ENCODE measurements at places on chromosomes 6 and 20. TPM values are rescaled to one million over a fixed set of nuclear protein-coding genes. Genes with fewer than 3 reads are reported as not detected.

Gene RNF144B
- total RNA-seq, result 5.2 TPM

Gene ERVFRD-1
- not detected for total RNA-seq

Gene TMEM244
- total RNA-seq, result not detected

- no peak for DNase-seq
- no peaks in the 10 kb centered on the region for H3K27me3 ChIP-seq
- H3K4me1 ChIP-seq, result no peaks in the 10 kb centered on the region
- no peak overlapping the region for H3K4me3 ChIP-seq
Observed at GRCh38 chr6:104640150-104640700, 219.5 kb downstream of the HACE1 start.

GRCh38 chr6:62914530-62914929, 296.7 kb upstream of the FKBP1C start:
- no peak for DNase-seq
- H3K27me3 ChIP-seq, result no peaks in the 10 kb centered on the region
- no peaks in the 10 kb centered on the region for H3K36me3 ChIP-seq
- H3K27ac ChIP-seq, result no peak overlapping the region
- H3K4me1 ChIP-seq, result no peaks in the 10 kb centered on the region

DNA sequence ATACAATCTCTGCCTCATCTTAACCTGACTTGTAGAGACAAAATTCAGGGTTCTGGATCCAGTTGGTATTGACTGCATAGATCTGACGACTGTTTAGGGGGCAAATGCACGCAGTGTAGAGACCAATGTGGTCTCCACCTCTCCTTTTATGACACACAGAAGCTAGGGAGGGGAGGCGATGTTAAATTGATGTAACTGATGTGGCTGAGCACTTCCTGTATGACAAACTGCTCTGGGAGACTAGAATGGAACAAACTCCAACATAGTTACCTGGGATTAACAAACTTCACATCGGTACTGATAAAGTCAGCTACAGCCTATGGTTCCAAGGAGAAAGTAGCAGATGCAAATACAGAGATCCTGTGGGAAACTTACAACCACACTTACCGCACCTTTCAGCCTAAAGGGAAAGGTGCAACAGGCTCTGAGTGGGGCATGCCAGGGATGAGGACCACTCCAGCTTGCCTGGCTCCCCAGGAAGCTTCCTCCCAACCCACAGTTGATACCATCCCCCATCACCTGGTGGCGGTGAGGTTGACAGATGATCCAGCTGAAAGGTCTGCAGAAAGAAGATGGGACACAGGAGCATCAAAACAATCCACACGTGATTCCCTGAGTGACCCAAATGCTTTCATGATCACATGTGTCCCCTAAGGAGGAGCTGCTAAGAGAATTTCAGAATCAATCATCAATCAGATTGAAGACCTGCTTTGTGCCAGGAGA, 60.6 kb upstream of the MRPS10 start:
- no peak for DNase-seq
- H3K4me1 ChIP-seq, result peaks cover 73% of the 10 kb centered on the region
- no peak overlapping the region for H3K4me3 ChIP-seq
- no peaks in the 10 kb centered on the region for H3K36me3 ChIP-seq
- peak overlapping the region; percentile 76 for H3K27ac ChIP-seq
- H3K27me3 ChIP-seq, result no peaks in the 10 kb centered on the region

- H3K4me1 ChIP-seq, result no peaks in the 10 kb centered on the region
- no peak overlapping the region for H3K27ac ChIP-seq
- no peaks in the 10 kb centered on the region for H3K27me3 ChIP-seq
- DNase-seq, result no peak
- H3K36me3 ChIP-seq, result no peaks in the 10 kb centered on the region
Observed at GRCh38 chr20:55166063-55166462, 690.7 kb downstream of the DOK5 start.

DNA sequence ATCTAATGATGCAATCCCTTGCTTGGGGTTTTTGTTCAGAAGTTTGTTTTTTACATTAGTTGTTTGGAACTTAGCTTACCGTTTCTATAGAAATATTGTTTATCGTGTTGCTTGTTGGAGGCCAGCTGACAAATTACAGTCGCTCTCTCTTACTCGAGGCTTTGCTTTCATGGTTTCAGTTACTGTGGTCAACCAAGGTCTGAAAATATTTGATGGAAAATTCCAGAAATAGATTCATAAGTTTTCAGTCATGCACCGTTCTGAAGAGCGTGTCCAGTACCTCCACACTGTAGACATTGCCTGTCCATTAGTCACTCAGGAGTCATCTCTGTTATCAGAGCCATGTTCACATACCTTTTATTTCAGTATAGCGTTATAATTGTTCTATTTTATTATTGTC, 47.9 kb downstream of the DEK start:
- H3K4me3 ChIP-seq, result no peak overlapping the region
- peaks cover 5% of the 10 kb centered on the region for H3K4me1 ChIP-seq
- peaks cover 22% of the 10 kb centered on the region for H3K36me3 ChIP-seq
- no peak for DNase-seq

DNA sequence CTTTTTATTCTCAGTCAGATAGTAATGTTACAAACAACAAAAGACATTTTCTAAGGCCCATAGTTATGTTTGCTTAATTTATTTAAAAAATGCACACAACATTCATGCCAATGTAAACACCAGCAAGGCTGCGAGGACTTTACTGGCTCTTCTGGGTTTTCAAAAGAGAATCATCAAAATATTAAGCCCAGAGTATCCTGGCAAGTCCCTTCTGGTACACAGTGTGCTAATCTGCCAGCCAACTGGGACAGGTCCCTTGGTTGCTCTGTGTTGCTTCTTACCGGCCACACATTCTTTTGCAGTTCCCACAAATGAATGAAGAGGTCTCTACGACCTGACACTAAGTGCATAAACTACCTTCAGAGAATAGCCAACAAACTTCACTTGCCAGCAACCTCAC, 42.6 kb upstream of the SPDEF start:
- DNase-seq, result no peak
- H3K27ac ChIP-seq, result no peak overlapping the region
- no peaks in the 10 kb centered on the region for H3K27me3 ChIP-seq
- peaks cover 3% of the 10 kb centered on the region for H3K36me3 ChIP-seq
- peaks cover 40% of the 10 kb centered on the region for H3K4me1 ChIP-seq

- H3K4me1 ChIP-seq, result peaks cover 66% of the 10 kb centered on the region
- peak overlapping the region; percentile 16 for H3K27ac ChIP-seq
- peak; percentile 55 for DNase-seq
- H3K27me3 ChIP-seq, result no peaks in the 10 kb centered on the region
- no peak overlapping the region for H3K4me3 ChIP-seq
- no peaks in the 10 kb centered on the region for H3K36me3 ChIP-seq
Observed at GRCh38 chr6:166418691-166419143, 36.0 kb upstream of the MPC1 start.

Measured in natural killer cell (primary cell).